ENCODE measurements at places on chromosomes 12 and 14.

DNA sequence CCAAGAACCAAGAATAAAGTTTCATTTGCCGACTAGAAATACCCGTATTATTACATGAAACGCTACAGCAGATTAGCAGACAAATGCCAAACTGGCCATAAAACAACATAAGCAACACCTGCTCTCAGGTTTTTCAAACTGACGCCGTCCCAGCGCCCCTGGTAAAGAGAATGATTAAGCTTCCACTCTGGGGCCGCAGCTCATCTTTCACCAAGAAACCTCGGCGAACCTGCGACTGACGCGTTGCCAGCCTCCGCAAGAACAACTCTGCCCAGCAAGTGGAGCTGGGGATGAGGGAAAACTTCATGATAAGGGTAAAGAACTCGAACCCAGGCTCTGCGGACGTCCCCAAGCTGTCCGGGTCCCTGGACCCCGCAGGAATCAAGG, 530 bp downstream of the ARL1 start:
- peak; percentile 32 for DNase-seq

GRCh38 chr12:57093415-57094207, 4.7 kb downstream of the NAB2 start:
- DNase-seq = peak; percentile 64

DNA sequence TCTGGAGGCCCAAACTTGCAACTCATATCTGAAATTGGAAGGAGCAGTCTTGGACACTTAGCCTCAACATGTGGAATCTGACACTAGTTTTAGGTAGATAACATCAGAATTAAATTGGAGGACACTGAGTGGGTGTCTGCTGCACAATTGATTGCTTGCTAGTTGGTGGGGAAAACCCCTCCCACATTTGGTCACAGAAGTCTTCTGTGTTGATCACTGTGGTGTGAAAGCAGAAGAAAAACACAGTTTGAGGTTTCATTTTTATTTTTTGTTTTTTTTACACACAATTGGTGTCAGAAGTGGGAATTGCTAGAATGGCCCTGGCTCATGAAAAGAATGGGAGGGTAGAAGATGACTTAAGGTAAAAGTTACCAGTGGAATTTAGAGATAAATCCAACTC, 78.0 kb upstream of the CD163 start:
- DNase-seq = no peak

- peak; percentile 39 for DNase-seq
Measured at GRCh38 chr12:26833743-26834490, 923 bp upstream of the ITPR2 start.

- no peak for DNase-seq
Measured at GRCh38 chr14:96660123-96660522, 137.1 kb upstream of the VRK1 start.

DNA sequence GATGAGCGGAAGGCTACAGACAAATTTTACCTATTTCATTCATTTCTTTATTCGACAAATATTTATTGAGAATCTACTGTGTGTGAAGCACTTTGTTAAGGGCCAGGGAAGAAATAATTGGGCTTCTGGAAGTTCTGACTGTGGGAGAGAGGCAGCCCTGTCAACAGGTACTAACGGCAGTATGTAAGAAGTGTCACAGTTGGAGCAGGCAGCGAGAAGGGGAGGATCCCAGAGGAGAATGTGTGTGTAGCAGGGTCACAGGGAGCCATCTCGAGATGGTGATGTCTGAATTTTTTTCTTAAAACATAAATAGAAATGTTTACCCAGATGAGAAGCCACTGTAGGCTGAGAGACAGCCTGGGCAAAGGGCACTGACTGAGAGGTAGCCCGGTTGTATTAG, 163.3 kb upstream of the SLC38A2 start:
- no peak for DNase-seq

- DNase-seq = no peak
Measured at GRCh38 chr14:97025722-97026121, 228.5 kb downstream of the VRK1 start.

DNA sequence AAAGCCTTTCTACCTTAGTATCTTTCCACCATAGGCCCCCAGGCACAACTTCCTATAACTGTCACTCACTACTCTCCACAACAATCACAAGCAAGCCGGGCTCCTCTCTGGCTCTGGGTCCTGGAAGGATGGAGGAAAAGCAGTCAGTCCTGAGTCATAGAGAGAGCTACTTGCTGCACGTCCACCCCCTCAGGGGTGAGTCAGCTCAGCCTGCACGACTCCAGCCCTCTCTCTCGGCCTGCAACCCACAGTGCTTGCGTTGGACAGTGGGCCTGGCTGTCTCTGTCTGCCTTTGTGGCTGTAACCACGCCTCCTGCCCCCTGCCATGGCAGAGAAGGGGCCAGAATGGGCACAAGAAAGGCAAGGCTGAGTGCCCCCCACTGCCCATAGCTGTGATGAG, 154.1 kb upstream of the FKBP4 start:
- peak; percentile 46 for DNase-seq

DNA sequence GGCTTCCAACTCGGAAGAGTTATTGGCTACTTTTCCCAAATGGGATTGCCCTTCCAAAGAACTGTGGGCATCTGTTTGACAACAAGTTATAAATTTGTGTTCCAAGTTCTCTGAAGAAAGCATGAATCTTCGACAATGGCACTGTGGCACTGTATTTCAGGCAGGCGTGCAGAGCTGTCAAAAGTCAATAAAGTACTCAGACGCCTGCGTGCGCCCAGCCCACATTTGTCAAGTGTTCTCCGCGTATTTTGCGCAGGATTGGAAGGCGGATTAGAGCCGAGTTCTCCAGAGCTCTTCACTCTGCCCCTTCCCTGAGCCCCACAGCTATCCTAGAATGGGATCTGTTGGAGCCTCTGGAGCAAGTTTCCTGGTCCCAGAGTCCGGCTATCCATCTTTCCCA, 103.2 kb downstream of the SLC25A47 start:
- no peak for DNase-seq

DNA sequence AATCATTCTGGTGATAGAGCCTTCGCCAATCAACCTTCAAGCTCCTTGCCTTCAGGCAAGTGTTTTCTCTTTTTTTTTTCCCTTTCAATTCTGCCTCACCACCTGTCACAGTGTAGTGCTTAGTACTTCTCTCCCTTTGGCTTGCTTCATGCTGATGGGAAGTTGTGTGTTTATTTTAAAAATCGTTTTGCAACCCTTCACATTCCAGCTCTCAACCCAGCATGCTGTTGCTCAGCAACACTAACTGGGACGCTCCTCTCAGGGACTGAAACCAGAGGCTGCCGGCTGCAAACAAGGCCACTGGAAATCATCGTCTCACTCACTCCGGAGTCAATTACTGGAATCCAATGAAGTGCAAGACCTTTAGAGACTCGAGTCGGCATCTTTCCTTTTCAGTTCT, 342.7 kb downstream of the PRKD1 start:
- DNase-seq = no peak

GRCh38 chr14:70009961-70010360, 130.7 kb downstream of the SMOC1 start:
- no peak for DNase-seq

GRCh38 chr14:105083926-105084685, 18.9 kb upstream of the GPR132 start:
- DNase-seq = no peak

- no peak for DNase-seq
Measured at GRCh38 chr12:51415931-51416330, 8.7 kb upstream of the SLC4A8 start.

DNA sequence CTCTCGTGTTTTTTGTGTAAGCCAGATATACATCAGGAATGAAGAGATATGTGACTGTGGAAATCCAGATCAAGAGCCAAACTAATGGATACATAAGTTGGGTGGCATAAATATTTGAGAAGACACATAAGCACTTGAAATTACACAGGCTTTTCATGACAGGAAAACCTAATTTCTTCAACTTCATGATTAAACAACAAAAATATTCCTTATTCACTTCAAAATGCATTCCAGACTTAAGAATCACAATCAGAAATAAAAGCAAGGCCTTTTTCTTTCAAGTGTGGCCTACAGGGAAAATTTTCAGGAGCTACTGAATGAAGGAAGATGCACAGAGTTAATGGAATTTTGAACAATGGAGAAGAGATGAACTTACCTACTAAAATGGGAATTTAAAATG, 515.6 kb downstream of the FOXG1 start:
- DNase-seq = no peak

DNA sequence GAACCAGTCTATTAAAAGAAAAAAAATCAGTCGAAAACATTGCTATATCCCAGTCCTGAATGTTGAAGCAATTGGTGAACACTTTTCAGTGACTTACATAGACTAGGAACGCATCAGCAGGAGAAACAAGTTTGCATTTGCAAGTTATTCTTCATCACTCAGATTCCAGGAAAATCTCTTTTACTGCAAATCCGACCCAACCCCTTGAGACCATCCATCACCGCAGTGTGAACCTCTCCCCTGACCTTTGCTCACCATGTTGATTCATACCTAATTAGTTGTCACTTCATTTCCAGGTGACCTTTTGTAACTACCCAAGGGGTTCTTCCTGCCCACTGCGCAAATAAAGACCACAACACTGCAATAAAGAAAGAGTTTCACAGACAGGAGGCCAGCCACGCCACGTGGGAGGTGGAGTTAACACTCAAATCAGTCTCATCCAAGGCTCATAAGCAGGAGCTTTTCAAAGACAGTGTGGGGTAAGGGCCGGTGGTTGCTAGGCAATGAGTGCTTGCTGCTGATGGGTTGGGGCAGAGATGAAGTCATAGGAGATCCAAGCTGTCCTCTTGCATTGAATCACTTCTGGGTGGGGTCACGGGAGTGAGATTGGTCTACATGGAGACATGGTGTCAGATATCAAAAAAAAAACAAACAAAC, 241.3 kb upstream of the TMEM132C start:
- DNase-seq = no peak

DNA sequence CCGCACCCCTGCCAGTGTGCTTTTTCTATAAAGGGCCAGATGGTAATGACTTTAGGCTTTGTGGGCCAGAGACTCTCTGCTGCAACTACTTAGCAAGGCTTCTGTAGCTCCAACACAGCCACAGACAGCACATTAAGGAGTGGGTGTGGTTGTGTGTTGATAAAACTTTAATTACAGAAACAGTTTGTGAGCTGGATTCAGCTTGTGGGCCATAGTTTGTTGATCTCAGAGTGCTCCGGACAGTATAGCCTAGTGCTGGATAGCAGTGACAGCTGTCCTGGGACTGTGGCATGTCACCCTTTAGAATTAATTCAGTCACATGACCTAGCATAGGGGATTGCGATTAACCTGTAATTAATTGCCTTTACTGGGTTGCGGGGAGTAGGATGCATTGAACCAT, 109.7 kb downstream of the ZNF664 start:
- no peak for DNase-seq

- DNase-seq = no peak
Measured at GRCh38 chr14:23538785-23539184, 12.8 kb downstream of the ZFHX2 start.

Data from stimulated activated CD4-positive, alpha-beta T cell treated with anti-CD3 and anti-CD28 coated beads, Interleukin-1b, Interleukin-23, amount 100 ng/mL, for 48 hours (primary cell).